Stimulated activated CD4-positive, alpha-beta T cell treated with anti-CD3 and anti-CD28 coated beads, Interleukin-4, amount 100 ng/mL, for 24 hours (primary cell): ENCODE measurements at places on chromosomes 4 and X.

DNA sequence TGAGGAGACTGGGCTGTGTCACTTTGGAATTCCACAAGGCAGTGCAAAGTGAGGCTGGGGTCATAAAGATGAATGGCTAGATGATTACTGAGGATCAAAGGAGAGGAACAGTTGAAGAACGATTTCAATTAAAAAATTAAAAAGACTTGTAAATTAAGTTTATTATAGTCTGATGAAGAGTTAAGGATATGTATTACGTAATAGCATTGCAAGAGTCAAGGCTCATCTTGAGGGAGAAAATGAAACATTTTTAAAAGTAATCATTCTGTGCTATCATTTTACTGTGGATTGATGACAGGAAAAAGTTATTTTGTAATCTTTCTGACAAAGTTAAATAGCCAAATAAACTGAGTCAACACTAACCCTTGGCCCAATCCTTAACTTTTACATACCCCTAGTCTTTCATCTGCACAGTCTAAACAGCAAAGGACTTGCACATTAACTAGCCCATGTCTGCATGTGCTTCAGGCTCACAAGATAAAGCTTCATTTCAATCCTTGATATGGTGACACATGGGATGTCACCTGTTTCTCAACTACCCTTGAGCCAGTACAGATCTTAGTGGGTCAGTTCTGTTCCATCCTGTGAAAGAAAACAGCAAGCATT lies 465.5 kb upstream of the CTSO start:
- DNase-seq = no peak

- no peak for DNase-seq
These were observed 58.7 kb upstream of the KDR start for GRCh38 chr4:55183926-55184599.

GRCh38 chrX:103153661-103154060 lies 60.7 kb upstream of the NXF3 start:
- no peak for DNase-seq

DNA sequence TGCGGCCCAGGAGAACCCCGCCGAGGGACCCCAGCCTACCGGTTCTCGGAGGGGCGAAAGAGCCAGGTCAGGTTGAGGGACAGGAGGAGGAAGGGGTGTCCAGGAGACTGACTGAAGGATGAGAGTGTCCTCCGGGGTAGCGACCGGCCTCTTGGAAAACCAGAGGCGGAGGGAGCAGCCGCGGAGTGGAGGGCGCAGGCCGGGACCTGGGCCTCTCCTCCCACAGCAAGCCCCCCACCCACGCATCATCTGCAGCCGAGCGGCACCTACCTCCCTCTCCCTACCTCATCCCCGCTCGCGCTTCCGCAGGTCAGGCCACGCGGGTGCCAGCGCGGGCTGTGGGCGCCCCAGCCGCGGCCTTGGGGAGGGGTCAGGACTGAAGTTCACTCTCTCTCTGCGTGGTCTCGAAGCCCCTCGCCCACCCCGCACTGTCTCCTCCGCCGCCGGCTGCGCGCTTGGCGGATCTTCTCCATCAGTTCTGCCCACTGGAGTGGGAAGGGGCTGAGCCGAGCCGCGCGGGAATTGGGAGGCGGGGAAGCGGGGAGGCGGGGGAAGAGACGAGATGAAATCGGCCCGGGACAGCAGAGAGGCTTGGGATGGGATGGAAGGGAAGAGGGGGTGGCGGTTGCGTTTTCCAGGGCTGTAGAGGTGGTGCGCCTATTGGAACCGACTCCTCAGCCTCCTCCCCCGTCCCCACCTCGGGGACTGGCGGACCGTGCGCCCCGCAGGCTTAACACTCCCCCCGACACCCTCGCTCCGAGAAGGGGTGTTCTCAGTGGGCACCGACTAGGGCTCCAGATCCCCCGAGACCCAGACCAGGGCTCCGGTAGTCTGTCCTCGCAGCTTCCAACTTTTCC lies 1.8 kb downstream of the NLGN4X start:
- DNase-seq = no peak

DNA sequence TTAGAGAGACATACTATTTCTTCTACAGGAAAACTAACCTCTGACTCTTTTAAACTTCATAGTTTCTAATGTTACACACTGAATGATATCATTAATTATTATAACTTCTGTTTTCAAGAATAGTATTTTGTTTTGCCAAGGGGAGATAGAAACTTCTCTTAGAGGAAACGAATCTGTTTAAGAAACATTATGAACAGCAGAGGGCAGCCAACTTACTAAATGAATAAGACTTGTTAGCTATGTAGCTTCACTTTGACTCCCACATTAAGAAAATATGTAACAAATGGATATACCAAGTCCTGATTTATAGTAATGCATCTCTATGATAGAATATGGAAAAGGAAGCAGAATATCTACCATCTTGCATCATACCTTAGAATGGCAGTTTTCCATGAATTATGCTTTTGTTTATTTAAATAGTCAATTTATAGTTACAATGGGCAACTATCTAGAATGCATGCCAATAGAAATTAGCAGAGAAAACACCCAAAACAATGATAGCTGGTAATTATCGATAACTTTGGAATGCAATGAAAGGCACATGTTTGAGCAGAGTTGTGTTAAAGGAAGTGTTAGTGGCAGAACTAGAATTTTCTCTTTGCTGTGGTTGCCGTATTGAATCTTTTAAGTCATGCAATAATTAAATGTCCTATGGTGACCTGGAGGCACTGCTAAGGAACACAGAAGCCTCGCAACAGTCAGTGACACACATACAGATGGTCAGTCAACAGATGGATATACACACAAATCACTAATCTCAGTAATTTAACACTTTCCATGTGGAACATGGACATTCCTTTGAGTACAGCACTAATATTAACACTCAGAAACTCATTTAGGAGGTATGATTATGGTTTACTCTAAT lies 105.7 kb upstream of the PDLIM3 start:
- DNase-seq = no peak

DNA sequence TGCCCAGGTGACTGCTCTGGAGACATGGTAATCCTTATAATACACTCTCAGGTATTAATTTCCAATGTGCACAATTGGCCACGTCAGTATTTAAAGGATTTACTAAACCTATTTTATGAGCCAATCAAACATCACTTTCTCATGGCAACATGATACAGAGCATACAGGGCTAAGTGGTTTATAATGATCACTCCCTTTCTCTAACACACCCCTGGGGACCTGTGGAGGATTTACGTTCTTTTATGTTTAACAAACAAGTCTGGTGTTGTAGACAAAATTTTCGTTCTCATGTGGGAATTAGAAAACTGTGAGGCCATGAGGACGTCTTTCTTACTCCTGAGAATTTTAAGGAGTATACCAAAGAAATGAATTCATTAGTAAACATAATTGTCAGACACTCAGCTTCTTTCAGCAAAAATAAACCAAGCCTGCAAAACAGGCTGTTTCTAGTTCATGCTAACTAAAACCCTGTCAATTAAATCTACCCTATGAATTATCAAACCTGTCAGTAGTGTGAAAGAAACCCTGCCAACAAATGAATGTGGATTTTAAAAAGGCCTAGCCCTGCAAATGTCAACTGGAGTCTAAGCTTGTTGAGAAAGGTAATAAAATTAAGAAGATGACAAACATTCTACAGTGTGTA lies 155.8 kb downstream of the PDGFC start:
- DNase-seq = no peak

GRCh38 chr4:111941957-111942356 lies 203.3 kb upstream of the FAM241A start:
- no peak for DNase-seq

GRCh38 chr4:153645183-153645582 lies 38.9 kb upstream of the TLR2 start:
- peak; percentile 16 for DNase-seq

DNA sequence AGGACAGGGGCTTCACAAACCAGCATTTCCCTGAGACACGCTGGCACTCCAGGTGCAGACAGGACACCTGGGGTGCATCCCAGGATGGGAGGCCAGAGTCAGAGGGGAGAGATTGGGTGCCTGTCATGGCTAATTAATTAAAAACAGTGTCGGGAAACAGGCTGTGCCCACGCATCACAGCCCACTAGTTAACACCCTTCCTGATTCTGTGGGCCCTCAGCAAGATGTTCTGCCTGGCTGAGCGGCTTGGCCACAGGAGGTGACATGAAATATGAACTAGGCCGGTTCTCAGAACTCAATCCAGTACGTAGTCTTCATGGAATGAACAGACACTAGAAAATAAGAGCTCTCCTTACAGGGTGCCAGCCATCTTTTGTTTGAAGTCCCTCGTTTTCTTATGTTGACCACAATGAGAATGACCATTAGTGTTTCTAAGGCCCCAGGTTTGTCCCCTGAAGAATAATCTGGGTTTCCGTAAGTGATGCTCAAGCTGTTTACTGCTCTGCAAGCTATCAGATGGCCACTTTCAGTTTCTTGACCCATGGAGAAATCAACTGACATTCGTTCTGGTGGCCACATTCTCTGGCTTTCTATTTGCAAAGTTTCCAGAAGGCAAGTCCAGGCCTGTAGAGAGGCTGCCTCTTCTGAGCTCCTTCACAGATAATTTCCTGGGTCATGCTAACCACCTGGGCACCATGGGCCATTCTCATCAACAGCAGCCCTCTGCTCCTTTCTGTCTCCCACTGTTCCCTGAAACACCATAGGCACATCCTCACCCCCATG lies 72.3 kb downstream of the SLC34A2 start:
- DNase-seq = no peak

- DNase-seq = no peak
These were observed 23.1 kb upstream of the TMEM150C start for GRCh38 chr4:82584931-82585330.

GRCh38 chrX:124127496-124127895 lies 166.0 kb downstream of the STAG2 start:
- DNase-seq = no peak

- DNase-seq = no peak
These were observed 334.5 kb upstream of the SLC7A11 start for GRCh38 chr4:138576684-138577083.

GRCh38 chr4:6022607-6023288 lies 4.5 kb upstream of the C4orf50 start:
- DNase-seq = no peak

- DNase-seq = no peak
These were observed 15.2 kb upstream of the GPC3 start for GRCh38 chrX:134000260-134001245.

DNA sequence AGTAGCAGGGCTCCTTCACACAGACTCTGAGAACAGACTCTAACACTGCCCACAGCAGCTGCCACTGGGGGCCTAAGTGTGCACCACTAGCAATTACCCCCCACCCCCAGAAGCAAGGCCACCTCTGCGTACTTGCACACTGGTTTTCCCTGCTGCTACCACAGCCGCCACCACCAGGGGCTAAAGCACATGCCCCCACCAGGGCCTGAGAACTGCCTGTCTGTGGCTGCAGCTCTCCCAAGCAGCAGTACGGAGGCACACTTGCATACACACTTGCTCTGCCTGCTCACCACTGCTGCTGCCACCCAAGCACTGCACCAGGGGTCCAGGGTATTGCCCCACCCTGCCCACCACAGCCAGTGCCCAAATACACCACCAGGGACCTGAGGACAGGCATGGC lies 59.6 kb downstream of the SCML2 start:
- DNase-seq = no peak

DNA sequence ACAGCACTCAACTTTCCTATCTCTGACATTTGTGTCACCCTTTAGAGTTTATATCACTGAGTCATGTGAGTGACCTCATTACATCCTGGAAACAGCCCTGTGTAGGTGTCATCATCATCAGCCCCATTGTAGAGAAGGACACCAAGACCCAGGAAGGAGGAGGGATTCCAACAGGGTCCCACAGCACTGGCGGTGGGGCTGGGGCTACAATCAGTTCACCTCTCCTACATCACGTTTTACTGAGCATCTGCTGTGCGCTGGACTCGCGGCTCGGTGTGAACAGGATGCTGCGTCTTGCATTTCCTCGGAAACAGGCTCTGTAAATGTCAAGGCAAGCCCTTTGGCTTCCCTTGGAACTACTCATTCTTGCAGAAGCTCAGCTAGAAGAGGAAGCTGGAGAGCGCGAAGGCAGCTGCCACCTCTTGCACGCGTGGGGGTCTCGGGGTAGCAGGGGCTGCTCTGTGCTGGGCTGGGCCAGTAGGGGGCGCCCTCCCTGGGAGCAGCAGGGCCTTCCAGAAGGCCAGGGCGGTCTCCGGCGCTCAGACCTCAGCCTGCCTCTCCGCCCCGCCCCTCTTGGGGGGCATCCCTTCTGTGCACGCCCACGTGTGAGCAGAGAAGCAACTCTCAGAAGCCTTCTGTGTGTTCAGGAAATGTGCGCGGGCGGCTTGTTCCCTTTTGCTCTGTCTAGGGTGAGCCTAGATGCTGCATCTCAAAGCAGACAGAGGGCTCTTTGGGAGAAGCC lies 29.0 kb downstream of the REELD1 start:
- peak; percentile 57 for DNase-seq

DNA sequence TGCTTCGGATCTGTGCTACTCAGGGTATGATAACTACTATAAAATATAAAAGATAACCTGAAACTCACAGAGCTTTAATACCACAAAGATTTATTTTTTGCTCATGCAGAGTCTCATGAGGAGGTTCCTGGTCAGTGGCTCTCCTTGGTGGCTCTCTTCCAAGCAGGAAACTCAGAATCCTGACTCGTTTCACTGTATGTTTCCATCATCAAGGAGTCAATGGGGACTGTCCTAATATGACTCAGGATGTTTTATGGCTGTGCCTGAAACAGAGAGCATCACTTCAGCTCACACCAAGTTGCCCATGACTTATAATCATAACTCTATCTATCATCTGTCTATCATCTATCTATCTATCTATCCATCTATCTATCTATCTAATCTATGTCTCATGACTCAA lies 620.8 kb upstream of the NR3C2 start:
- no peak for DNase-seq
